ENCODE measurements at places on chromosomes 7 and 10.

GRCh38 chr10:125799451-125800182 lies 23.4 kb downstream of the UROS start:
- DNase-seq, result no peak

GRCh38 chr10:33263453-33263852 lies 71.0 kb downstream of the NRP1 start:
- DNase-seq, result no peak

- no peak for DNase-seq
Observed at GRCh38 chr10:101050208-101051069, 11.3 kb upstream of the KAZALD1 start.

GRCh38 chr10:120105492-120105891 lies 213.0 kb downstream of the SEC23IP start:
- DNase-seq, result no peak

DNA sequence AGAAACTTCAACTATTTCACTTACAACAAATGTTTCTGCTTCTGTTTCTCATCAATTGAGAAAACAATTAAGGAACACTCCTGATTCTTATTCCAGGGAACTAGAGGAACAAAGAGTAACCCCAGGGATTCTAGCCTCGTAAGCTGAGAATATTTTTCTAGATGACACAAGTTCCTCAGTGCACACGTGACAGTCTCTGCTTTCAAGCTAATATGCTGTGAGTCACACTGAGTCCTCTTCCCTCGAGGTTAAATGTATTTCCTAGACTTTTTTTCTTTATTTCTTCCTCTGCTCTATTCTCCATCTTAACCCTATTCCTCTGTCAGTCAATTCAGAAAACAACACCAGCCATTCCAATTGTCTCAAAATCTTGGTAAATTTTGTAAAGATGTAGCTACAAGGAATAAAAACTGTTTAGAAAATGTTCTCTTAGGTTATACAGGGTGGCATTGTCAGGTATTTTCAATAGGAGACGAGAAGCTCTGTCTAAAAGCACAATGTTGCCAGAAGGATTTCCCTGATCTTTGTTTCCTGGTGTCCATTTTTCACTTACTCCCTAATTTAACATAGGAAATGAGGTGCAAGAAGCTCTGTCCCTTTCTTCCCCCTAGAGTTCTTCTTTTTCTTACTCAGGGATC lies 5.8 kb upstream of the C1GALT1 start:
- DNase-seq, result no peak

DNA sequence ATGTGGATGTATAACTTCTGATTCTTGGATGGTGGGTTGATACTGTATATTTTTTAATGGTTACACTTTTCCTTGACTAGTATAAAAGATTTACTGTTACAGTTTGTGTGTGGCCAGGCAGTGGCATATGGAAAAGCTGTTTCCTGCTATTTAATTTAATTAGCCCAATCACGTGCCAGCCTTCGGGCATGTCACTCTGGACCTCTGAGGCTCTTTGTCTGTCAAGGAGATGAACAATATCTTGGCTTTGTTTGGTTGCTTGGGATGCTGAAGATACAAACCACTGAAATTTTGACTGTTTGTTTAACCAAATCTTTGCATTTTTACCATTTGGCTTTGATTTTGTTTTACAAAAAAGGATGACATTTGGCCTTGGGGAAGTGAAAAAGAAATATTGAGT lies 185.0 kb downstream of the HDAC9 start:
- DNase-seq, result no peak

- no peak for DNase-seq
Observed at GRCh38 chr10:133401500-133401899, 7.5 kb downstream of the MTG1 start.
